ENCODE measurements at places on chromosomes 7 and 10.

GRCh38 chr10:110147961-110148360, 59.4 kb upstream of the MXI1 start:
- no peak for DNase-seq

DNA sequence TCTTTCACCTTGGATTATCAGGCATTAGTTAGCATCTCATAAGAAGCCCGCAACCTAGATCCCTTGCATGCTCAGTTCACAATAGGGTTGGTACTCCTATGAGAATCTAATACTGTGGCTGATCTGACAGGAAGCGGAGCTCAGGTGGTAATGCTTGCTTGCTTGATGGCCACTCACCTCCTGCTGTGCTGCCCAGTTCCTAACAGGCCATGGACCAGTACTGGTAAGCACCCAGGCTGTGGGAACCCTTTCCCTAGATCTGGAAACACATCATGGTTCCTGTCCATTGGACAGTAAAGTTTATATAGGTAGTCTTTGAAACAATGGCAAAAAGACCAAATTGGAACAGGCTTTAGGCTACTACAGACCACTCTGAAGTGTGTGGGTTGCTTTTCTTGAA, 9.4 kb upstream of the CTTNBP2 start:
- DNase-seq, result no peak

- DNase-seq, result no peak
Observed at GRCh38 chr7:119842786-119843185, 430.2 kb upstream of the KCND2 start.

DNA sequence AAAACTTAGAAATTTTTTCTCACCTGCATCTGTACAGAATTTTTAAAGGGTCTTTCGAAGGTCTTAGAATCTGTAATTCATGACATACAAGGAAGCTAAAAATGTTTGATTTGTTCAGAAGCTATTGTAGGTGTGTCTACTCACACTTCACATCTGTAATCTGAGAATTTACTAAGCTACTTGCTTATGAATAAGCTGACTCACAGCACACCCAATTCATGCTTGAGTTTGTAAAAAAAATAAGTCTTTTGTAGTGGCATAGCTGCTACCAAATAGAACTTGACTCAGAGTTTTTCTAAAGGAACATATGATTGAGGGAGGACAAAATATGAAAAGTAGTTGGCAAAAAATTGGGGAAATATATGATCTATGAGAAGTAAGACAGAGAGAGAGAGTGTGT, 12.7 kb upstream of the AGR2 start:
- no peak for DNase-seq

- no peak for DNase-seq
Observed at GRCh38 chr10:109877546-109877945, 45.8 kb downstream of the XPNPEP1 start.

DNA sequence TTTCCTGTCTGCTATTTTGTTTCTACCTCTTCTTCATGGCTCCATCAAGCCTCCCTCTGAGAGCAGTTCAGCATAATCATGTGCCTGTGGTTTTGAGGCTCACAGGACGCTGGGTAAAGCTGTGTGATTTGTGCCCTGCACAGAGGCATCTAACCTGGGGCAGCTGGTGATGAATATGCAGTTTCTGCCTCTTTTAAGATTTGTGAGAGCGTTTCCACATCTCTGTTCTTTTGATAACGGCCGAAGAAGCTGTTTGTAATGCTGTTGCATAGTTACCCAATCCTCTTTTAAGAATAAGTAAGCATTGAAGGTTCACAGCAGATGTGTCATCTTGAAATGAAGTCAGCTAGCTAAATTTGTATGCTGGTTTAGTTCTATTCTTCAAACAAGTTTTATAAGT, 45.2 kb downstream of the PNLIPRP3 start:
- DNase-seq, result no peak

GRCh38 chr10:63922468-63923284, 401.5 kb downstream of the REEP3 start:
- DNase-seq, result no peak

GRCh38 chr7:66452165-66452564, 176.5 kb upstream of the KCTD7 start:
- no peak for DNase-seq

DNA sequence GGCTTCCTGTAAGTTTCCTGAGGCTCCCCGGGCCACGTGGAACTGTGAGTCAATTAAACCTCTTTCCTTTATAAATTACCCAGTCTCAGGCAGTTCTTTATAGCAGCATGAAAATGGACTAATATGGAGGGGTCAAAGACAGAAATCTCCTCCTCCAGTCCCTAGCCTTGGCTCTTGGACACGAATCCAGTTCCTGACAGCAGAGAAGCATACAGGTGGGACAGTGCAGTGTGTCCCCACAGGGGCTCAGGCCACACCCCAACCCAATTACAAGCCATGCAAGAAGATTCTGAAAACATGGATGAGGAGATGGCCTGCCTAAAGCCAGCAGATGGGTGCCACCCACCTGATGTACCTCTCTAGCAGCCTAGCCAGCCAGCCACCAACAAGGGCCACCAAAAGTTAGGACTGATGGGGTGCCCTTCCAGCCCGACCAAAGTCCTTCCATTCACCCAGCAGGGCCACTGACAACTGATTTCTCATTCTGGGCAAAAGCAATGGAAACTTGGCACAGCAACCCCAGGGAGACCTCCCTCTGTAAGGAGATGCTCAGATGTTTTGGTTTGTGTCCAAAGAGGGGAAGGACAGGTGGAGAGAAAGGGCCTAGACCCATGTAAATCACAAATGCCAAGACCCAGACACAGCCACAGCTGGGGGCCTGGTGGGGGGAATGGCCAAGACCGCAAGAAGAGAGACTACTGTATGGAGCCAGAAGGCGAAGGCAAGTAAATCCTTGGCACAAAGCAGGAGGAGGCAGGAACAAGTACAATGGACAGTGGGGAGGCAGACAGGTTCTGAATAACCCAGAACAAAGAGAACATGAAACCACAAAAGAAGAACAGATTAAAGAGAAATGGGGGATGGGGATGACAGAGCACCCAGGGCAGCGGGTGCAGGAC, 13.6 kb downstream of the GPRIN2 start:
- DNase-seq, result no peak

- no peak for DNase-seq
Observed at GRCh38 chr10:123585477-123586445, 80.4 kb upstream of the GPR26 start.

DNA sequence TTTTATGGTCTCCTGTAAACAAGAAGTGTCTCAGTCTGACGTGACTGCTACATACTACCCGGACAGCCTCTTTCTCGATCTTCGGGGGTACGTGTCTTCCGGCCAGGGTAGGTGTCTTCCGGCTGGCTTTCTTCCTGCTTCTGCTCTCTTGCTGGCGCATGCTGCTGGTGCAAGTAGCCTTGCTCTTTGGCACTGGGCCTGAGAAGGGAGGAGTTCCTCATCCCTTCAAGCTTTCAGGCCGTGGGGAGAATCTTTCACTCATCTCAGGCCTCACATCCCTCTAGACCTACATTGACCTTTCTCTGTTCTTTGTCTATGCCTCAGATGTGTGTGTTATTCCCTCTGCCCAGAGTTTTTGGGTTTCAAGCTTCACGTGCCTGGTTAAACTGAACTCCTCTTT, 130.4 kb downstream of the JCAD start:
- no peak for DNase-seq

DNA sequence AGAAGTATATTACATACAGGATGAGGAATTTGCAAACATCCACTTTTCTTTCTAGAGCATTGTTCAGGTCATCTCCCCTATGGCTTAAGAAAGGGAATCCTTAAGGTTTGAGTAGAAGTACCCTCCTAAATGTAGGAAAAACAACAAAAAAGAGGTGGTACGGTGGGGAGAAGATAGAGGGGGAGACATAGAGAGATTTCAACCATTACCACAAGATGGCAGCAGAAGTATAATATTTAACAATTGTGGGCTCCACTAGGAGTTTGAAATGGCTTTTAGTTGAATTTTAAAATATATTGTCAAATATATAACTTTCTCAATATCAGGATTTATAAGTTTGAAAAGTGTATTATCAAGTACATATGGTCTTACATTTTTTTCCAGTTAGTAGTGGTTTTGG, 72.7 kb upstream of the PRKG1 start:
- no peak for DNase-seq

DNA sequence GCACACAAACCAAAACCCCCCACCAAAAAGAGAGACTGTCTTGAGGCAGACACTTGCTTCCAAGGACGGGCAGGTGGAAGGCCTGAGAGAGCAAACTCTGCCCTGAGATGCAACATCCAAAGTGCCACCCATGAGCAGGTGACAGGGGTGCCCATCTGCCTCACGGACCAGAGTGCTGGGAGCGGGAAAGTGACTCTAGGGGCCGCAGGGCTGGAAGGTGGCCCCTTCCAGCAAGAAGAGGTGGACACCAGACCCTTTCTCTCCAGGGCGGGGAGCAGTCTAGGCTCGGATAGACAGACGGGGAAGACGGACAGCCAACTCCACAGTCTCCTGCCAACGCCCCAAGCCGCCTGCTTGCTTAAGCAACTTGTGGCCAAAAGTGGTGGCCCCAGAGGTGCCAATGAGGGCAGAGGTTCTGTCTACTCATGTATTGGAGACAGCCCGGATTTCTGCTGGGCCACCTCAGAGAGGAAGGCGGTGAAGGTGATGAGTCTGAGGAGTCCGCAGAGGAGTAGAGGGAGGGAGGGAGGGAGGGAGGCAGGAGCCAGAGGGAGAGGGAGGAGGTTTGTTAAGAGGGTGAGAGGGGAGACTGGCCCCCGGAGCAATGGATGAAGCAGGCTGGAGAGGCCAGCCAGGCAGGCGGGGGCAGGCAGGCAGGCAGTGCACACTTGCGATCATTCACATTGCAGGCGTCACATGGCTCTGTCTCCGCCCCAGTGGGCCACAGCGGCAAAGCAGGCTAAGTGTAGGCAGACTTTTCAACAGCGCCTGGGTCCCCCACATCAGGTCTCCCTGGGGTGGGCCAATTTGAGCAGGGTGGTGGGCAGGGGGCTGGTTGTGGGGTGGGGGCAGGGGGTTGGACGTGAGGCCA, 65.6 kb downstream of the SLC29A4 start:
- no peak for DNase-seq

DNA sequence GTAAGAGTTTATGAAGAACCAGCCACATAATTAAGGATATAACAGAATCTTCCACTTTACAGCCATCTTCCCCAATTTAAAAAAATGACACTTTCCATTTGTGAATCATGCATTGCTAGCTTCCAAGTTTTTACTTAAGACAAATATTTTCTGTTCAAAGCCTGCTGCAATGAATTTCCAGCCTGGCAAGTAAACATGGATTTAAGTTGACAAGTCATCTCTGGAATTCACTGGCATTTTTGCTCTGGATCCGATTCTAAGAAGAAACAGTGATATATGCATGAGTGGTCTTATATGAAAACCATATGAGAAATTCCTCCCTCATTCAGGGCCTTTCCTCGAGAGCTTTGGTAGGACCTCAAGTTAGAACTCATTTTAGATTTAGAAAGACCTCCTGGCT, 116.1 kb upstream of the CDCA7L start:
- no peak for DNase-seq

GRCh38 chr10:24989867-24990266, 26.1 kb downstream of the ENKUR start:
- DNase-seq, result no peak

GRCh38 chr7:151626422-151627115, 106.9 kb upstream of the RHEB start:
- no peak for DNase-seq

DNA sequence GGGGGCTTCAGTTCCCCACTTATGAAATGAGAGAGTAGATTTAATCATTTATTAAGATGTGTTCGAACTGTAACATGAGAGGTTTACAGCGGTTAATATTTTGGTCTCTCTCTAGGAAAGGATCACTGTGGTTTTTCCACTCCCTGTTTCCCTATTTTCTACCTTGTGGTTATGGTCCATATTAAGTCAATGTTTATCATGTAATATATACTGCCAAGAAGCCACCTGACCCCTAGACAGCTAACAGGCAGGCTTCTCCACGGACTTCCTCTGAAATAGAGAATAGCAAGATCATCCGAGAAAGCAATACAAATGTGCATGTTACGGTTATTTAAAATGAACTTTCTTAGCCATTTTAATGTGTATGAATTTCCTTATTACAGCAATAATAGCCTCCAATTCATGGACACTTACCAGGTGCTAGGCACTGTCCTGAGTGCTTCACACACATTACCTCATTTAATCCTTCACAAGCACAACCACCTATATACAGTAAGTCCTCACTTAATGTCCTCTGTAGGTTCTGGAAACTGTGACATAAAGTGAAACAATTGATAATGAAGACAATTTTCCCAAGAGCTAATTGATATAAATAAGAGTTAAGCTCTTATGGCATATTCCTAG, 835 bp upstream of the COL28A1 start:
- no peak for DNase-seq

- DNase-seq, result peak; percentile 97
Observed at GRCh38 chr7:21355406-21355874, 72.4 kb upstream of the SP4 start.

DNA sequence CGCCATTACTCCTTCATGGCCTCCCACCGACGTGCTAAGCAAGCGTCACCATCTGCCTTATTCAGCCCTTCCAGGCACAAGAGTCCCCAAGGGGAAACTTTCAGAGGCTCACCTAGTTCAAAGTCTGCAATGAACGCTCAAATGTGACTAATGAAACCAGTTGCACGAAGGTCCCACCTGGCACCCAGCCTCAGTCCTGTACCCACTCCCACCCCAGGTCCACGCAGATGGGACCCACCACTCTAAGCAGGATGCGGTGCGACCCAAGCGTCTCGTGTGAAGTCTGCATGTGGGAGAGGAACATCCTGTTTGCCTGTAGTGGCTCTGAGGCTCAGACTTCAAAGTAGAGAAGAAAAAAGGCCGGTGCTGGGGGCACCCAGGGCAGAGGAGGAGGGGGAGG, 40.3 kb downstream of the RGS10 start:
- DNase-seq, result no peak

GRCh38 chr7:3949242-3949640, 648.2 kb downstream of the SDK1 start:
- DNase-seq, result no peak

DNA sequence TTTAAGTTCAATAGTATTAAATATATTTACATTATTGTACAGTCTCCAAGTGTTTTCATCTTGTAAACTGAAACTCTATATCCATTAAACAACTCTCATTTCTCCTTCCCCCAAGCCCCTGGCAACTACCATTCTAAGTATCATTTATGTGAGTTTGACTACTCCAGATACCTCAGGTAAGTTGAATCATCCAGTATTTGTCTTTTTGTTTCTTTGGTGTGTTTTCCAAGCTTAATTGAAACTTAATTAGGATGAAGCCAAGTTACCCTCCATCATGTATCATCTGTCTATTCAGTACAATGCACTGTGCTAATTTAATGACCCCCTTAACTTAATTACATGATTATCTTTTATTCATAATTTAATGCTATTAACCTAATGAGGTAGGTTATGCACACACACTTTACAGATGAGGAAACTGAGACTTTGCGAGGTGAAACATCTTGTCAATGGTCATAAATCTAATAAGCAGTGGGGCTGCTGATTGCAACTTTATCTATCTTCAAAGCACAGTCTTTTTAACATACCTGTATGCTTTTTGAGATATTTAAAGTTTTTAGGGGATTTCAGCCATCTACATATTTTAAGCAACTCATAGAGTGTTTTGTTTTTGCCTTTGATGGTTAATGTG, 663 bp downstream of the MACC1 start:
- DNase-seq, result no peak

GRCh38 chr10:6023661-6024333, 38.4 kb downstream of the IL2RA start:
- DNase-seq, result no peak

- DNase-seq, result no peak
Observed at GRCh38 chr7:2126621-2127020, 106.1 kb downstream of the MAD1L1 start.
